Activated B cell treated with CpG ODN at 0.5 μM for 24 hours (primary cell): ENCODE measurements at places on chromosomes 3 and 15.

DNA sequence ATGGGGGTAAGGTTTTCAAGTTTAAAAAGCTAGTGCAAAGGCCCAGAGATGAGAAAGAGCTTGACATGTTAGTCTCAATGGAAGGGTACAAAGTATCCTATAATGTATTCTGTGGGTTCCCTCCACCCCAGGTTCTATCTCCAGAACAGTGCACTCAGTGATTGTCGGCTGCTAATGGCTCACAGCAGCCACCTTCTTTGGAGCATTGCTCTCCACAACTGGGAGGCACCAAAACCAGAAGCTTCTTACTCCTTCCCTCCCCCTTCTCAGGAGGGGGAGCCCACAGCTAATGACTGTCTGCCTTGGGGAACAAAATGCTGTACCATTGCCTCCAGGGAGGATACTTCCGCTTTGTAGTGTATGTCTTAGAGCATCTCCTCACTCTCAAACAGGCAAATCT lies 439.4 kb upstream of the RBMS3 start:
- DNase-seq = no peak

- no peak for DNase-seq
Observed at GRCh38 chr3:187031934-187032333, 101.6 kb downstream of the ST6GAL1 start.

- no peak for DNase-seq
Observed at GRCh38 chr3:30549600-30549999, 56.8 kb upstream of the TGFBR2 start.

- DNase-seq = no peak
Observed at GRCh38 chr3:50484722-50485121, 18.7 kb downstream of the CACNA2D2 start.

DNA sequence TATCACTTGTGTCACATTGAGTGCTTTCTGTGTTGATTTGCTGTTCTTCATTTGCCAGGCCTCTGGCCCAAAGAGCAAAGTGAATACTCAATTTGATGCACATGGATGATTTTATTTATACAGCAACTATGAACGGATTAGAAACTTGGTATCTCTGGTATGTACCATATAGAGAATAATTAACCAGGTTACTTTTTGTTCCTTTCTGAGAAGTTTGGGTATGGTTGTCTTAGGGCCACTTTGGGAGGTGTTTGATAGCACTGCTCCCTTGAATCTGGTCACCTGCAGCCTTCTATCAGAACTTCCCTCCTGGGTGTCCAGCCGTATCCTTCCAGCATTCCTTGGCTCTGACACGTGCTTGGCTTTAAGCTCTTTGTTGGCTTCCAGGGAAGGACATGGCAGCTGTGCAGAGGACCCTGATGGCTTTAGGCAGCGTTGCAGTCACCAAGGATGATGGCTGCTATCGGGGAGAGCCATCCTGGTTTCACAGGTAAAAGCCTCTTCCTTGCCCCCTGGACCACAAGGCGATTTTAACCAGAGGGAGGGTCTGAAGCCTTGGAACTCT lies 12.7 kb downstream of the TAGLN3 start:
- no peak for DNase-seq

DNA sequence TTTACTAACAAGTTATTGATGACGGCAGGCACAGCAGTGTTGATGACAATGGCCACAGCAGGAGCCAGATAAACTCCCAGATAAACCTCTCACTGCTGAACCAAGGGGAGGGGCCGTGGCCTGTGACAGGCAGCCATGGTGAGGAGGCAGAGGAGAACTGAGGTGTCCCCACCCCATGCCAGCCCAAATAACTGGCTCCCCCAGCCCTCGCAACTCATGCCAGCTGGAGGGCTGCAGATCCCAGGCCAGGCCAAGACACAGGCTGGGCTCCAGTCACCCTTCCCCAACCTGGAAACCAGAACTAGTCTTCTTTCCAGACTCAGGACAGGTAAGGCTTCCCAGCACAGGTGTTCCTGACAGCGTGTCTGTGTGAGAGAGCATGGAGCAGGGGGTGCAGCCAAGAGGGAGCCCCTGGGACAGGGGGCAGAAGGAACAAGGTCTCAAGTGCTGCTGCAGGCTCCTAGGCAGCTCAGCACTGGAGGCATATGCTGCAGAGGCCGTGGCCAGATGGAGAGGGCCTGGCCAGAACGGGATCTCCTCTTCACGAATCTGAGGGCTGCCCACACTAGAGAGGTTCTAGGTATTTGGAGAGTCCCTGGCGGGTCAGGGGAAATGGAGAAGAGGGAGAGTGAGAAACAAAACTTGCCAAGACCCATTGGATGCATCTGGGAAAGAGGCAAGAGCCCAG lies 15.9 kb downstream of the PLA2G4F start:
- no peak for DNase-seq
